ENCODE measurements at places on chromosomes 5 and 9.
A peak's percentile ranks its signal among the peaks of the same experiment; 100 is the strongest.

DNA sequence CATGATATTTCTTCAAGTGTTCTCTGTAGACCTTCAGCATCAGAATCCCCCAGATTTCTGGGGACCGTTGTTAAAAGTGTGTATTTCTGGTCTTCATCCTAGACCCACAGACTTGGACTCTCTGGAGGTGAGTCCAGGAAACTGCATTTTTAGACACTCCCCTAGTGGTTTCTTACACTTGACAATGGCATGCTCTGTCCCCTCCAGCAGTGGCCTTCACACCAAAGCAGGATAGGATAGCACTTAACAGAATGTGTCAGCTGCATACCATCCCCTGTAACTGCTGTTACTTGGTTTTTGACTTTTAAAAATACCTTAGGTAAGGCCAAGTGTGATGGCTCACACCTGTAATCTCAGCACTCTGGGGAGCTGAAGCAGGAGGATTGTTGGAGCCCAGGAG, 20.8 kb downstream of the CDO1 start:
- DNase-seq, result no peak

DNA sequence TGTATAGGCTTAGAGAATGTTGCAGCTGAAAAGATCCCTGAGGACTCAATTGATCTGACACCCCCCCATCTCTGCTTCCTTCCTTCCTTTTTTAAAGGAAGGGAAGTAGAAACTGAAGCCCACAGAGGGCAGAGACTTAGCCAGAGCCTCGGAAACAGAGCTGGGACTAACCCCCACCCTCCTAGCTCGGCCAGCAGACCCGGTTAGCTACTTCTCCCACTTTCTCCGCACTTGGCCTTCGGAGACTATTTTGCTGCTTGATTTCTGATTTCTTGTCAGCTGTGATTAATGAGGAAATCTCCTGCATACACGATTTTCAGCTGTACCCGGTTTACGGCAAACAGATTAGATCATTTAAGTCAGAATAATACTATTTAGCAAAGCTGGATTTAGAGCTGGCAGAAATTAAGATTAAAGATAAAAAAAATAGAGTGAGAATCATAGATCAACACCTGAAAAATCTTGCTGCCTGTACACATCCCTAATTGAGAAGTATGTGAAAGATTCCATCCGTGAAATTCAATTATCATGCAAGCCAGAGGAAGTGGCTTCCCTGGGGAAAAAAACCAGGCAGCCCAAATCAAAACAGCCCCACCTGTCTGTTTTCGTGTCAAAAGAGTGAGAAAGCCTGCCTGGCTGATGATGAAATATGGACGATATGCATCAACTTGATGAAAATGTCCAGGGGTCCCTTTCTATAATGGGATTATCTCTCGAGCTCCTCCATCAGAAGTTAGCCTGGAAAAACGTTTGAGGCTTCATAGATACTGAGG, 159.5 kb upstream of the SHB start:
- DNase-seq, result no peak

- no peak for DNase-seq
Measured at GRCh38 chr9:32533336-32533735, 7.3 kb upstream of the RIGI start.

DNA sequence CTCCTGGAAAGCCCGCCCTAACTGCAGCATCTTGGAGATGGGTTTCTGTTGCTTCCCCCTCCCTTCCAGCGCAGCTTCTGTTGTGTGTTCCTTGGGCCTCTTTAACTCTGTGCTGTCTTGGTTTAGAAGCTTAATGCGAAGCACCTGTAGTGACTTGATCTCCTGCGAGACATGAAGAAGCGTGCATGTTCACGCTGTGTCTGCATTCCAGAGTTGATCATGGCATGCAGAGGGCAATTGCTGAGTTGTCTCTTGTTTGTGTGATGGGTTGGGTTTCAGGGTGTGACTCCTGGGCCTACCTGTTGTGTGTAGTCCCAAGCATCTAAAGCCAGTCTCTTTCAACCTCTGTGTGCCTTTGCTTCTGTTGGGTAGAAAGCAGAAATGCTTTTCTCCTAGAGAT, 155.6 kb downstream of the SMARCA2 start:
- no peak for DNase-seq

- no peak for DNase-seq
Measured at GRCh38 chr5:77235846-77236721, 25.6 kb downstream of the PDE8B start.

GRCh38 chr9:4491626-4491975, 1.3 kb downstream of the SLC1A1 start:
- DNase-seq, result no peak

DNA sequence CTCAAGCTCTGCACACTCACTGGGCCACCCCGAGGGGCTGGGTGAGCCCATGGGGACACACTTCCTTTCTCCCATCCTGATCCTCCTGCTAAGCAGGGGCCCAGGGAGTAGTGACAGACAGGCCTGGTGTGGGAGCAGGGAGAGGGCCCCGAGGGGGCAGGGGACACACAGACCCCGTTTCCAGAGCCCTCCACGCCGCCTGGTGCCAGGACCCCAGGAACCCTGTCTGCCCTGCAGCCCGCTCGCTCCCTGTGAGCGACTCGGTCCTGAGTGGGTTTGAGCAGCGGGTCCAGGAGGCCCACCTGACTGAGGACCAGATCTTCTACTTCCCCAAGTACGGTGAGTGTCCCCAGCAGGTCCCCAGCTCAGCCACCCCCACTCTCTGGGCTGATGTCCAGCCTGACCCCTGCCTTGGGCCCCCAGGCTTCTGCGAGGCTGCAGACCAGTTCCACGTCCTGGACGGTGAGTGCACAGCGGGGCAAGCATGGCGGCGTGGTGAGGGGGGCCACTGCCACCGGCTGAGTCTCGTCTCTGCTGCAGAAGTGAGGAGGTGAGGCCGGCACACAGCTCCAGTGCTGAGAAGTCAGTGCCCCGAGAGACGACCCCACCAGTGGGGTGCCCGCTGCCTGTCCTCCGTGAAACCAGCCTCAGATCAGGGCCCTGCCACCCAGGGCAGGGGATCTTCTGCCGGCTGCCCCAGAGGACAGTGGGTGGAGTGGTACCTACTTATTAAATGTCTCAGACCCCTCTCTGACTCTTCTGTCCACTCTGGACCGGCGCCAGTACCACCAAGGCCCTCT, 1.4 kb downstream of the C8G start:
- no peak for DNase-seq

DNA sequence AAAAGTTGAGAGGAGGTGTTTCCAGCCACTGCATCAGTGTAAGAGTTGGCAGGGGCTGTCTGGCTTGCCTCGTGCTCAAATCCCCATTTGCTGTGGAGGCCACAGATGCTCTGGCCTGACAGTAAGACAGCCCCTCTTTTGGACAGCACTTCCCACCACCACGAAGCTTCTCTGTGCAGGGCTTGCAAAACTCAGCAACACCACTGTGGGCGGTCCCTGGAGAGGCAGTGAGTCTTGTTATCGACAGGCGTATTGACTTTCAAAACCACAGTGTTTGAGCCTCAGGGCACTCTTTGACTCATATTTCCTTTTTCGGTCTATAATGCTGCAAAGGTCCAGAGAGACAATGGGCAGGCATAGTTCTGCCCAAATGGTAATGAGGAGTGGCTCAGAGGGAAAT, 539.5 kb downstream of the EBF1 start:
- DNase-seq, result no peak

GRCh38 chr9:34372467-34373011, 4.2 kb downstream of the MYORG start:
- DNase-seq, result no peak

- DNase-seq, result no peak
Measured at GRCh38 chr9:114218264-114219120, 63.2 kb downstream of the COL27A1 start.

DNA sequence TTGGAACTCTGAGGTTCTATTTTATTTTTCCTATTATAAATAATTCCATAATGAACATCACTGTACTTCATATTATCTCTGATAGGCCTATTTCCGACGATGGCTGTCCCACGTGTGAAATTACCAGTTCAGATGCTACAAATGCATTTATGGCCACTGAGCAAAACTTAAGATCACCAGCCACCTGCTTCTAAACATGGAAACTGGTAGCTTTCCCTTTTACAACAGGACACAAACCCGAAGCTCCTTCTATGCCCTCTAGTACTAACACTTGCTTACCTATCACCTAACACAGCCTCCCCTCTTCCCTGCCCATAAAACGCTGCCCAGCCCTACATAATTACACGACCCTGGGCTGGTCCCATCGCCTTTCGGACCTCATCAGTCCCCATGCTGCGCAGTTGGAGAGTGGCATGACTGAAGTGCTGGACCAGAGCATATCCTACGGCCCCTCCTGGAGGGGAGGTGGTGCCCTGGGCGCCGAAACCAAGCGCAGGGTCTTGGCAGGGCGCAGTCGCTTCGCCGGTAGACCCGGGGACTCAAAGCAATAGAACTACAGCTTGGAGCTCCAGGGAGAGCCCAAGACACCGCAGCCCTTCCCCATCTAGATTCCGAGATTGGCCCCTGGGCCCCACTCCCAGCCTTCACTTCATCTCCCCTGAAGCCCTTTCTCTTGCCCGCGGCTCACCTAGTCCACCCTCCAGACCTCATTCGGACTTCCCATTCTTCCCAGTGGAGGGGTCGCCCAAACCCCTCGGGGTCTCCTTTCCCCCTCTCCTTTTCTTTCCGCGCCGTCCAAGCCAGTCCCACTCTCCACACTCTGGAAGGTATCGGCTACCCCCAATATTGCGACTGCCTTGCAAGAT, 1.0 kb upstream of the SAP30L start:
- peak; percentile 16 for DNase-seq

GRCh38 chr9:36778682-36779081, 206.0 kb downstream of the MELK start:
- DNase-seq, result no peak

- DNase-seq, result no peak
Measured at GRCh38 chr5:17252543-17252942, 35.1 kb downstream of the BASP1 start.

DNA sequence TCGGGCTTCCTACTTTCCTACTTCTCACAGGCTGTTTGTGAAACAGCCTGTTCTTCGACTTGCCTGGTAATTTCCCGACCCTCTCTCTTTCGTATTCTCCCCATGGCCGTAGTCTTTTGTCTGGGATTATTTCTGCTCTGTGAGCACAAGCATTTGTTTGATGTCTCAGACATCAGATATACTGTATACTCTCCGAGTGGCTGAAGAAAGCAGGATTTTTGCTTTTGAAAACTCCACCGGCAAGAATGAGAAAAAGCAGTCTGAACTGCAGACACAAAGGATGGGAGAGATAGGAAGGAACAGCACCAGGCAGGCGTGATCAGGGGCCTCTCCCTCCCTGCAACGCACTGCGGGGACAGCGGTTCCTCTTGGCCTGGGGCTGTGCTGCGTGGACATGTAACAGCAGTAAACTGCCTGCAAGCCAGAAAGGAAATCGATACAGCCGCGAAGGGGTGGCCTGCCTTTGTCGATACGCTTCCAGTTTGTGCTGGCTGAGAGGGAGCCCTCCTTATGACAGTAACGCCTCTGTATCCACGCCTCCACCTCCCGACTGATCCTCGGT, 313.9 kb upstream of the TLE4 start:
- no peak for DNase-seq

- DNase-seq, result peak; percentile 85
Measured at GRCh38 chr5:134503088-134503936, 22.2 kb upstream of the JADE2 start.

DNA sequence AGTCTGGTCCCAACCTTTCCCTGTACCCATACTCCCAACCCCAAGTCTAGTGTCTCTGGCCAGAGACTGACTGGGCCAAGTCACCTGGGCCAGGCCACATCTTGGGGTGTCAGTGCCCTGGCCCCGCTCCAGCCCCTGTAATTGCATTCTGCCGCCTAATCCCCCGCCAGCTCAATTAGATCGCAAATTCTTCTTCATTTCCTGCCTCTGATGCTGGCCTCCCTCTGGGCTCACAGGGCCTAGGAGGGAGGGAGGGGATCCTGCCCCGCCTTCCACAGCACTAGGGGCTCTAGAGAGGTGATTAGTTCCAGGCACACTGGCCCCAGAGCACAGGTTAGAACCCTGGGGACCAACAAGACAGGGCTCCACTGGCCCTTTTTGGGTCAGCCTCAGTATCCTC, 5.5 kb downstream of the CXXC5 start:
- DNase-seq, result no peak

DNA sequence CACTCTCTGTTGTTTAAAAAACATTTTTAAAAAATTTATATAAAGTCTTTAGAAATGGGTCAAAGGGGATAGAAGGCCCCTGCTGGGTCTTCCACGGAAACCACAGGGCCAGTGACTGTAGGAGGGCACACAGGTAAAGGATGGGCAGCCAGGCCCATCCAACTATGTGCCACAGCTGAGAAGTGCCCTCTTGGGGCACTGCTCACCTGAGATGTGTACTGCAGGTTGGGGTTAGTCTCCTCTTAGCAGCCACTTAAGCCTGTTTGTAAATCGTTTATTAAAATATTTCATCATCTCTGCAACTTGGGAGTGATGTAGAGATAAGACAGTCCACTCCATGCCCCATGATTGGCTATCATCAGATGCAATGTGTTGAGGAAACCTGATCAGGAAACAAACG, 222.4 kb downstream of the DIRAS2 start:
- no peak for DNase-seq

DNA sequence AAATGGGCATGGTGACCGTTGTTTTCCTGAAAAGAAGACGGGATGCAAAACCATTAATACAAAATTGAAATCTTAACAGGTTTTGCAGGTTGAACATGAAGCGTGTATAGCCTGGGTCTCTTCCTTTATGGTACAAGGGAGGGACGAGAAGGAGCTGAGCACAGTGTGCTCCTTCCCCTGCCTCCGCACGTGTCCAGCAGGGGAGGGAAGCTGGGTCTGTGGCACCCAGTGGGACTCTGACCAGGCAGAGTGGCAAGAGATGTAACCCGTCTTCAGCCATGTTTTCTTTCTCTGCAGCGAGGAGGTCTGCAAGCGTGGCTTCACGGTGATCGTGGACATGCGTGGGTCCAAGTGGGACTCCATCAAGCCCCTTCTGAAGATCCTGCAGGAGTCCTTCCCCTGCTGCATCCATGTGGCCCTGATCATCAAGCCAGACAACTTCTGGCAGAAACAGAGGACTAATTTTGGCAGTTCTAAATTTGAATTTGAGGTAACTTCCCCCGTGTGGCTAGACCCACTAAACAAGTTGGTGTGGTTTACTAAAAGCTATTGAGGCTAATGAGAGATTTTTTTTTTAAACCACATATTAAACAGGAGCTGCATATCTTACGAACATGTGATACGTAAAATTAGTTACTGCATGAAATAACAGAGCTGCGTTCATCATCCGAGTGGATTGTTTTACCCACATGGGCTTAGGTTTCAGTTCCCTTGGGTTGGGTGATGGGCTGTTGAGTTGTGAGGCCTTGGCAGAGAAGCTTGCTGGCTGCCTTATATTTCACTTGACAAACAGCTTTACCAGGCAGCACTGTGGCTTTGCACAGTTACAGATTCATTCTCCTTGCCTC, 143.7 kb downstream of the TRIO start:
- no peak for DNase-seq

GRCh38 chr5:16140944-16141343, 38.6 kb downstream of the MARCHF11 start:
- no peak for DNase-seq

DNA sequence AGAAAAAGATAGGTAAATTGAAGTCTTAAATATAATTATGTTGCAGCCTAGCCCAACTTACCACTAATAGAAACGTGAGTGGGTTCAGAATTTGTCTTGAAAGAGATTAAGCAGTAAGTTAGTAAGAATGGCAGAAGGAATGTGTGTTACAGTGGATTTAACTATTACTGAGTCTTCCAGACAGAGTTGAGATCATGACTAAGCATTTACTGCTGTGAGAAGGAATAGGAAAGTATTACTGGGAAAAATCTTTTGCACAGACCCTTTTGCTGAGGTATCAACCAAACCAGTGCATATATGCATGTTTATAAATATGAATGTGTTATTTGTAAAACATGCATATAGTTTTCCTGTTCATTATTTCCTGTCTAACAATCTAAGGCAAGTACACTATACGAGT, 112.8 kb upstream of the EFNA5 start:
- no peak for DNase-seq

GRCh38 chr9:123998278-123998925, 13.2 kb upstream of the LHX2 start:
- no peak for DNase-seq

Data from activated CD4-positive, alpha-beta T cell treated with anti-CD3 and anti-CD28 coated beads for 48 hours (primary cell).